ENCODE measurements at places on chromosomes 13 and 19.

GRCh38 chr13:51000571-51001260 lies 91.1 kb downstream of the RNASEH2B start:
- no peak for DNase-seq

DNA sequence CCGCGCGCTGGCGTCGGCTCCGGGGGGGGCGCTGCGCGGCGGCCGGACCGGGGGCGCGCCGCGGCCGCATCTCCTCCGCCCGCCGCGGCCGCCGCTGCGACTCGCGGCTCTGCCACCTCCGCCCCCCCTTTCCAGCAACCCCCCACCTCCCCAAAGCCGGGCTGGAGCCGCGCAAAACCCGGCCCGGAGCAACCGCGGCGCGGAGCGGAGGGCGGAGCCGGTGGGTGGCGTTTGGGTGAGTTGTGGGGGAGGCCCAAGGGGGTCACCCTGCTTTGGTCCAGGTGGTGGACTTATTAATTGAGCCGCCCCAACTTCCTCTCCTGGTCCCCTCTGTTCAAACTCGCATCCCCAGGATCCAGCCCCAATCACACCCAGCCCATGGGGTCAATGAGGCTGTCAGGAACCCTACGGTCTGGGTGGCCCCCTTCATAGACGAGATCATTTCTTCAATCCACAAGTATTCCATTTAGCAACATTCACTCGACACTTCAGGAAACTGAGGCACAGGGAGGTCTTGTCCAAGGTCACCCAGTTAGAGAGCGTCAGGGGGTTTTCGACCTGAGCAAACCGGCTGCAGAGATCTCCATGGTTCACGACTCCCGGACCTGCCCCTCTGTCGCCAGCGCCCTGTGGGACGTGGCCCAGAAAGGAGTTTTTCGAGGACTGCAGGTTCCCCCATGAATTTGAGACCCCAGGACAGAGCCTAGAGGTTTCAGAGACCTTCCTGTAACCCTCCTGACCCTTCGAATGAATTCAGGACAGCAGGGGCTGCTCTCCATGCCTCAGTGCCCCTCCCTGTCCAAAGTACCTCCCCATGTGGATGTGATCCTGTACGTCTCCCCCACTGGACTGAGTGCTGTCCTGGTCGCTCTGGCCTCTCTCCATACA lies 22.4 kb upstream of the SEMA6B start:
- no peak for DNase-seq

DNA sequence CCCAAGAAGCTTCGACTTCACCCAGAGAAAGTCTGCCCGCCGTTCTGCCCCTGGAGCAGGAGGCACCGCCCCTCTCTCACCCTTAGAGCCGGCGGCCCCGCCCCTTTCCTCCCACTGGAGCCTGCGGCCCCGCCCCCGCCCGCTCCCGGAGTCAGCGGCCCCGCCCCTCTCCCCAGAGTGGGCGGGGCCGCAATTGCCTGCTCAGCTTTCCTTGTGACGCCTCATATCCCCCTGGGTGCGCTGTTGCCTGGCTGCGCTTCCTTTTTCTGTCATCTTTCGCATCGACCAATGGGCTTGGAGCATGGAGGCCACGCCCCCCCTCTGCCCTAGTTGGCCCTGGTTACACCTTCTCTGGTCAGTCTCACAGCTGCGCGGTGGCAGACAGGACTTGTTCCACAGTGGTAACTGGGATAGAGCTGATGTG lies 38.2 kb upstream of the ZNF492 start:
- DNase-seq, result no peak

DNA sequence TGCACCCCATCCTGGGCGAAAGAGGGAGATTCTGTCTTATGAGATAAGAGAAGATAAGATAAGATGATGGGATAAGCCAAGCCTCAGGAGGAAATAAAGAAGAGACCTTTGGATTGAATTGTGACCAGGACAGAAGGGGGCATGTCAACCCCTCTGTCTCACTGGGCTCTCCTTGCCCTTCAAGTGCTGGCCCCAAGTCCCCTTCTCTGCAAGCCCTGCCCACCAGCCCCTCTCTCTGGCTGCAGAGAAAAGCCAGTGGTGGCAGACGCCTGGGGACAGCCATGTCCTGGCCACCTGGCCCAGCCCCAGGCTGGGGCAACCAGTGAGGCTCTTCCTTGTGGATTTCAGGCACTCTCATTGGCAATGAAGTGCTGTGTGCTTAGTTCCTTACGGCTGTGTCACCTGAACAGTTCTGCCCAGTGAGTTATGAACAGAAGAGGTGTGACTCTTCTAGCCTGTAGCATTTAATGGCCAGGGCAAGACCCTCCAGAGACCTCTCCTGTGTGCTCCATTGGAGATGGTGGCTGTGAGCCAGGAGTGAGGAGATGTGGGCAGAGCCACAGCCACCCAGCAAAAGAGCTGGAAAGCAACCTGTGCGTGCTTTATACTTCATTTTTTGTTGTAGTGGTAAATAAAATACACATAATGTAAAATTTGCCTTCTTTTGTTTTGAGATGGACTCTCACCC lies 6.1 kb upstream of the BTBD2 start:
- DNase-seq, result no peak

Measured in central memory CD8-positive, alpha-beta T cell (primary cell).